ENCODE measurements at places on chromosomes 2 and 18.

DNA sequence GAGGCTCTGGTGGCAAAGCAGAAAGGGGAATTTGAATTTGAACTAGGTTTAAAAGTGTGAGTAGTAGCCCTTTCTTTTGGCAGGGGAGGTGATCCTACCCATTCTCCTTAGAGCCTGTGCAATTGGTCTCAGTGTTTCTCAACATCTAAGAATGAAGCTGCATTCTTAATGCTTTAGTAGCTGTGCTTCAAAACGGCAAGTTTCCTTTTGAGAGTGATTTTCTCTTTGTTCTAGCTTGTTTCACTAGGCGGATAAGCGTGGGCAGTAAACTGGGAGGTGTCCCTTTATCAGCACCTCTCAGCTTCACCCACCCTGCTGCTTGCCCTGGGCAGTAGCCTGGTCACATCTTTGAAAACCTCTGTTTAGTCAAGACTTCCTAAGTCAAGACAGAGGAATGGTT, 6.7 kb downstream of the CRIM1 start:
- DNase-seq = no peak

GRCh38 chr2:28779001-28779400, 27.4 kb downstream of the PPP1CB start:
- DNase-seq = no peak

DNA sequence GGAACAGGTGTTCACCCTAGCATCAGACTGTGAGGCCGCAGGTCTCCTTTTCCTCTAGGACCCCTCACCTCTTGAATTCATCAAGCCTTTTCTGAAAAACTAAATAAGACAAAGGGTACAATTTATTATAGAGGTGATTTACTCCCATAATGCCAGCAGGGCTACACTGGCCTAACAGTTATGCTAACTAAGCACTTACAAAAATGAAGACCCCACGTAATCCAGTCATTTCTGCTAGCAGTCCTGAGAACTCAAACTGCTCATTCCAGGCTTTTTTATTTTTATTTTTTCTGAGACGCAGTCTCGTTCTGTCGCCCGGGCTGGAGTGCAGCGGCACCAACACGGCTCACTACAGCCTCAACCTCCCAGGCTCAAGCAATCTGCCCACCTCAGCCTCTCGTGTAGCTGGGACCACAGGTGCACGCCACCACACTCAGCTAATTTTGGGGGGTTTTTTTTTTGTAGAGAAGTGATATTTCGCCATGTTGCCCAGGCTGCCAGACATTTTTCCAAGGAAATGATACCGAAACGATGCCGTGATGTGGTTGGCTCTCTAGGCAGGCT, 14.2 kb downstream of the CAPG start:
- DNase-seq = no peak

DNA sequence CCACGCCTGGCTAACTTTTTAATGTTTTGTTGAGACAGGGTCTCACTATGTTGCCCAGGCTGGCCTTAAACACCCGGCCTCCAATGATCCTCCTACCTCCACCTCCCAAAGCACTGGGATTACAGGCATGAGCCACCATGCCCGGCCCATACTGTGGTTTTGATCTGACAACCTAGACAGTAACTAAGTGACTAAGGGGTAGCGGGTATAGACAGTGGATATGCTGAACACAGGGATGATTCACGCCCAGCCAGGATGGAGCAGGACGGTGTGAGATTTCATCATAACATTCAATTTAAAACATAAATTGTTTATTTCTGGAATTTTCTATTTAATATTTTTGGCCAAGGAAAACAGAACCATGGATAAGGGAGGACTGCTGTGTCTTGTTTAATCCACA, 36.0 kb upstream of the YPEL5 start:
- no peak for DNase-seq

DNA sequence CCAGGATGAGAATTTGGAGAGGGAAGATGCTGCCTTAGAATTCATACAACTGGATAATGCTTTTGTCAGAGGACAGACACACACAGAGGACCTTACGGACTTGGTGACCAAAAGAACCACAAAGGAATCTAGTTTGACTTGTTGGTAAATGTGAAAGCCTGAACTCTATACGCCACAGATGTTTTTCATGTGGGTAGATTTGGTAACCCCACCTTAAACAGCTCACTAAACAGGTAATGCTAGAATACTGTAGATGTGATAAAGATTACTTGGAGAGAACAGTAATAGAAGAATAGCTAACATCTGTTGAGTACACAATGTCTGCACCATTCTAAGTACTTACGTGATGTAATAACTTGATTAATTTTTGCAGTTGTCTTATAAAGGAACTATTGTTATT, 24.1 kb downstream of the ANXA4 start:
- no peak for DNase-seq

- no peak for DNase-seq
These were observed 135.1 kb downstream of the GFPT1 start for GRCh38 chr2:69251943-69252342.

- DNase-seq = no peak
These were observed 49.5 kb downstream of the ANTXR1 start for GRCh38 chr2:69062307-69062962.

GRCh38 chr2:33476131-33476792, at the start of gene RASGRP3:
Gene RASGRP3, plus strand, starts transcription at chr2:33476649. Its CDS starts 38,488 bp downstream, at chr2:33515137.
- peak; percentile 72 for DNase-seq

GRCh38 chr2:161273038-161273760, 35.0 kb upstream of the PSMD14 start:
- DNase-seq = peak; percentile 30

DNA sequence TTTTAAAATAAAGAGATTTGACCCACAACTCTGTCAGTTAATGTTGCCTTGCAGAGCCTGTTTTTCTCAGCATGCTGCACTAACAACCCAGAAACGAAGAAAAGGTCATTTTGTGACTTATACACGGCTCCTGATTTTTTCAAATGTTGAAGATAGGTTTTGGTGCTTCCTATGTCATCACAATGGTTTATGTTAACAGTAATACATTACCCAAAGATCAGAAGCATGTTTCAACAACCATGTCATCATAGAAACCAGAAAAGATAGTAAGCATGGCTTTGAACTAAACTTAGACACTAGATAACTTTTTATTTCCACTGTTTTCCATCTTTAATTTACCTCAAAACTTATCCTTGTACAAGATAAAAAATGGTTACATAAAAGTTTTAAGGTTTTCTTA, 10.1 kb downstream of the BAZ2B start:
- DNase-seq = no peak

GRCh38 chr18:34807106-34807796, 97.2 kb downstream of the DTNA start:
- DNase-seq = no peak

GRCh38 chr2:191247381-191248057, 2.3 kb downstream of the MYO1B start:
- DNase-seq = no peak

DNA sequence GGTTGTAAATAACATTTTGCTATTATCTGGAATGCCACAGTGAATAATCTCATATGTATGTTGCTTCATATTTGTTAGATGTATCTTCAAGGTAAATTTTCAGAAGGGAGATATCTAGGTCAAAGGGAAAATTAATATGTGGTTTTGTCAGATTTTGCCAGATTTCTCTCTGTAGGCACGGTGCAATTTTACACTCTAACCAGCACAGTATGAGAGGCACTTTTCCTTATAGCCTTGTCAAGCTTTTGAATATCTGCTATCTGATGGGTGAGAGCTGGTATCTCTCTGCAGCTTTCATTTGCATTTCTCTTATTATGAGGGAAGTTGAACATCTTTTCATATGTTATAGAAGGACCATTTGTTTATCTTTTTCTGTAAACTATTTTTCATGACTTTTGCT, 175.7 kb upstream of the PGAP1 start:
- DNase-seq = no peak

GRCh38 chr2:239585422-239585821, 184.6 kb upstream of the HDAC4 start:
- DNase-seq = no peak

DNA sequence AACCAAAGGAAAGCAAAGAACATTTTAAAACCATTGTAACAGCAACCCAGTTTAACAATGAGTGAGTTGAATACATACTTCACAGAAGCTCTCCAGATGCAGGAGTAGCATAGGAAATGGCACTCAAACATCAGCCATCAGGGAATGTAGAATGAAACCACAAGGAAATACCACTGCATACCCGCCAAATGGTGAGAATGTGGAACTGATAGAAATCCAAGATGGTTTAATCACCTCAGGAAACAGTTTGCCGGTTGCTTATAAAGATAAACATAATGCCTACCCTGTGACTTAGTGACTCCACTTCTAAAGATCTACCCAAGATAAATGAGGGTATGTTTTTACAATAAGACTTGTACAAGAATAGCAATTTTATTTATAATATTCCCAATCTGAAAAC, 132.0 kb downstream of the GALNT1 start:
- DNase-seq = no peak

- DNase-seq = no peak
These were observed 94.6 kb downstream of the CD8B2 start for GRCh38 chr2:106581755-106582147.

DNA sequence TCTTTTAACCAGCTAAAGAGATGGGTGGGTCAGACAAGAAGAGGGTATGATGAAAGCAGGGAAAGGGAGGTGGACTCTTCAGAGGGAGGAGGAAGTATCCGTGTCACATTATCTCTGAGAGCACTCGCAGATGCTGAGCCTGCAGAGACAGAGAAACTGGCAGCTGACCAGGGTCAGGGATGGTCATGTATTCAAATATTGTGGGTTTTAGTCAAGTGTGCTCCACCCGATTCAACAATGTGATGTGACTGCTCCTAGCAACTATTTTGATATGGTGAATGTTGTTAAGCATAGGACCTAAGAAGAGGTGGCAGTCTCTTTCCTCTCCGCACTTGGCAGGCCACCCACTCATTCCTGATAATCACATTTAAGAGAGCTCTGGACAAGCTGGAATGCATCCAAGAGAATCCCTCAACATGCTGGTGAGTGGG, 1.3 kb upstream of the CLIP4 start:
- no peak for DNase-seq

- no peak for DNase-seq
These were observed 434.0 kb upstream of the MEIS1 start for GRCh38 chr2:66000901-66001300.

DNA sequence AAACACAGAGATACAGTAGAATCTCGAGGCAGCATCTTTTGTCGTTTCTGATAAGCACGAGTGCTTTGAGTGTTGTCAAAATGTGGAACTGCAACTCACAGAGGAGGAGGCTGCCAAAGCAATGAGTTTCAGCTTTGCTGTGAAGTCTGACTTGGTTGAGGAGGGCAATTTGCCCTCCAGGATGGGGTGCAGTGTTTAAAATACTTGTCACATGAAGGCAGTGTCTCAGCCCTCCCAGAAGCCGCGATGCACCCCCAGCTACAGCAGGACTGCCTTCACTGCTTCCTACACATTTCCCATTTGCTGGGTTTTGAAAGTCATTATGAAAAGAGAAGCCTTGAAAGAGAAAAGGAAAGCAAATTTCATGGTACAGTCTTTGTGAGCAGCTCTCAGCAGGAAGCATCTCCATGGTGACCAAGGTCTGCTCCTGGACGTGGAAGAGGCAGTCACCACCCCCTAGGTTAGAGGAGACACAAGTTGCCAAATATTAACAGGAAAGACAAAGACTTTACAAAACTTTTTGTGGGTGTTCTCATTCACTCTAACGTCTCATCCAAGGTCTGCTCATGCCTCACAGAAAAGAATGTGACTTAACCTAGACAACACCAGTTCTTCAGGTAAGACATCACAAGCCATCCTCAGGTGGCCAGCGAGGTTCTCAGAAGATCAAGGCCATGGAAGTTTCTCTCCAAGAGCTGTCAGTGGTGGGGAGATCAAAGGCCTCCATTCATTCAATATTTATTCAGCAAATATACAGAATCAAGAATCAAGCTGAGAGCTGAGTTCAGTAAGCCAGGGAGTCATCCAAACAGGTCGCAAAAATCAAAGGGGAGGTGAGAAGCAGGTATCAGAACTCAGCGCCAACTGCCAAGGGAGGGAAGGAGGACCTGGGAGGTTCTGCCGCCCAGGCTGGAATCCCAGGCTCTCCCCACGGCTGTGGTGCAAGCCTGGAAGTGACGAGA, 476.0 kb downstream of the EIPR1 start:
- DNase-seq = no peak

- DNase-seq = no peak
These were observed 29.0 kb downstream of the MYO3B start for GRCh38 chr2:170206805-170207407.

GRCh38 chr2:48900321-48901014, 144.9 kb upstream of the LHCGR start:
- DNase-seq = no peak

GRCh38 chr2:63053889-63054602, 3.4 kb downstream of the OTX1 start:
- peak; percentile 60 for DNase-seq

DNA sequence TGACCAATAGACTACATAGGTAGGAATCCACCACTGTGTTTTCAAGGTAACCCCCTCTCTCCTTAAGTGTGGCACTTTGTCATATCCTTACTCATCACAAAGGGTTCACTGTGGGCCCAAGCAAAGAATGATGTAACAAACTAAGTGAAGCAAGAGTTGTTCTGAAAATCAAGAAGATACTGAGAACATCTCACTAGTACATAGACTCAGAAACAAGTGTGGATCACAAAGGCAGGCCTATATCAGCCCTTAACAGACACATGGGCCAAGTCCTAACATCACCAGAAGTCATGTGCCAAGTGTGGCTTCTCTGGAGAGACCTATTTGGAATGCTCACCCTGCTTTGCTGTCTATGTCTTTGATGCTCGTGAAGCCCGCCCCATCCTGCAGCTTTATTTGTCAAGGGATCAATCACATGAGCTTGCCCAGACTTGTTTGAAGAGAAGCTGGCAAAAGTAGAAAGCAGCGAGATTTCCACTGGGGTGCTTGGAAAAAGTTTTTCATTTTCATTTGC, 131.2 kb upstream of the TTC39C start:
- DNase-seq = no peak

DNA sequence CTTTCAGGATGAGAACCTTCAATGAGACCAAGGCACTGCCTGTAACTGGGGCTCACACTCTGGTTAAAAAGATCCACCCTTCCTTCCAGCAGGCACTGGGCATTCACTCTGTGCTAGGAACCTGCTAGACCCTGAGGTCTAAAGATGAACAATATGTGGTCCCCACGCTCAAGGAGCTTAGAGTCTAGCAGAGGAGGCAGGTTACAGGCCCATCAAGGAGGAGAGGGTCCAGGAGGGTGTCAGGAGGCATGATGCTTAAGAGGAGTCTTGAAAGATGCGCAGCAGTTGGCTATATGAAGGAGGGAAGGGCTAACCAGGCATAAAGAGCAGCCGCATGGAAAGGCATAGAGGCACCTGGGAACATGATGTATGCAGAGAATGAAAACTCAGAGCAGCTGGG, 4.5 kb downstream of the ANKRD53 start:
- DNase-seq = peak; percentile 4

GRCh38 chr18:62832282-62832681, 116.9 kb downstream of the PHLPP1 start:
- no peak for DNase-seq

- DNase-seq = no peak
These were observed 41.0 kb downstream of the SMAD7 start for GRCh38 chr18:48909721-48910120.

All from stimulated activated naive CD8-positive, alpha-beta T cell treated with anti-CD3 and anti-CD28 coated beads, Interleukin-15, amount 100 ng/mL, for 72 hours (primary cell).